ENCODE measurements at places on chromosomes 7 and 10.

DNA sequence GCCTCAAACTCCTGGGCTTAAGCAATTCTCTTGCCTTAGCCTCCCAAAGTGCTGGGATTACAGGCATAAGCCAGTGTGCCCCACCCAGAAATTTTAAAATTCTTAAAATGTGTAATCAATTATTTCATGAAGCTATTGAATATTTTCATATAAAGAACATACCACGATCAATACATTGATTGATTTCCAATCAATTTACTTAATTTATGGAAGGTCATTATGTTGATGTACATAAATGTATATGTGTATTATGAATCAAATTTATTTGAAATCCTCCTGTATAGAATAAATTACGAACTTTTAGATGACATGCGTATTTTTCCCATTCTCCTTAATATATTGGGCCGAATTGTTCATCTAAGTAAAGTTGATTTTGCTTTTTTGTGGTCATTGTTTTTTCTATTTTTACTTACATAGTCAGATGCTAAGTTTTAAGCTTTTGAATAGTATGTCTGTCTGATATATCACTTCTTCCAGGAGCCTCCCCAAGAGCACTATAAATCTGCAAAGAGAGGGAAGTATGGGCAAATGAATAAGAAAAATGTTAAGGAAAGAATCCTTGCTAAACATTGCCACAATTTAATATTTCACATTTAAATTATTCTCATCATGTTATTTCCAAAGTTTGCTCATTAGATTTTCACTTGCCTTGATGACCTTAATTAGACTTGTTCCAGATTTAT is 35.3 kb downstream of the SKIDA1 start:
- no peak for DNase-seq

DNA sequence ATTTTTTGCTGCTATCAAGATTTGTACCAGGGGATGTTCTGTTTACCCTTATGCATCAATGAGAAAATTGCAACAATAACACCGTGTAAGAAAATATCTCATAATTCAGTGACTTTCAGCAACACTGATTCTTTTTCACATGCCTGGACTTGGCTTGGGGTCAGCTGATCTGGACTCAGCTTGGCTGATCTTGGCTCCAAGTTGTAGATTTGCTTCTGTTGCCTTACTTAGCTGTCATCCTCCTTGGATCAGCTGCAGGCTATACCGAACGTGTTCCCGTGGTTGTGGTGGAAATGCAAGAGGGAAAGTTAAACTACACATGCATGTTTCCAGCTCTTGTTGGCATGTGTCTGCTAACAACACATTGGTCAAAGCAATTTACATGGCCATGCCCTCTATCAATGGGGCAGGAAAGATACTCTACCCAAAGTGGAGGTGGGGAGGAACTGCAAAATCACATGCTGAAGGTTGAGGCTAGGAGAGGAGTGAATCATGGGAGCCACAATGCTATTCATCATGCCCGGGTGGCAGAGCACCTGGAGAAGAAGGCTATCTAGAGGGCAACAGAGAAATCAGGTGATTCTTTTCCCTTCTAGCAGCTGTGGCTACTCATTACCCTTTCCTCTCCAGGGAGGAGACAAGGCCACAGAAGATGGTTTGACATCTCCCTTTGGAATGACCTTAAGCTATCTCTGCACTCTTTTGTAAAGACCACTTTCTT is 1276.3 kb upstream of the AUTS2 start:
- DNase-seq, result no peak

DNA sequence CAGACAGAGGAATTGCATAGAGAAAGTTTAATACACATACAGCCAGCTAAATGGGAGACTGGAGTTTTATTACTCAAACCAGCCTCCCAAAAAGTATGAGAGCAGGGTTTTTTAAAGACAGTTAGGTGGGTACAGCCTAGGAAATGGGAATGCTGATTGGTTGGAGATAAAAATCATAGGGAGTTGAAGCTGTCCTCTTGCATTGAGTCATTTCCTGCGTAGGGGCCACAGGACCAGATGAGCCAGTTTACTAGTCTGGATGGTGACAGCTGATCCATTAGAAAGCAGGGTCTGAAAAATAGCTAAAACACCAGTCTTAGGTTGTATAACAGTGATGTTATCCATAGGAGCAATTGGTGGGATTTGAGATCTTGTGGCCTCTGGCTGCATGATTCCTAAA is 76.1 kb upstream of the POM121L12 start:
- no peak for DNase-seq

DNA sequence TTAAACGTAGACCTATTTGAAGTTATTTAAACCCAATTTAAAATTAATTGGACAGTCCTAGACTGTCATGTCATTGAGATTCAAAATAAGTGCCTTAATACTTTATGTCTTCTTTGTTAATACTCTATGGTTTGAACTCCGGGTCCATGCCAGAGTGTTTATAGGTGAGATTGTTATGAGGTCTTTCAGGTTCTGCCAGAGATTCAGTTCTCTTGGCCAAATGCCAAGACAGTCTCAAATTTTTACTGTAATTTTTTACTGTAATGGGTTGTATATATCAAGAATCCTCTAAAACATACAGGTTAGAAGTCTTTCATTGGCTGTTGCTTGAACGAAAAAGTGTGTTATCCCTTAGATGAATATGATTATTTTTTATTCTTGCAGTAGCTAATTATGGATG is 3.9 kb downstream of the ADD3 start:
- DNase-seq, result no peak

DNA sequence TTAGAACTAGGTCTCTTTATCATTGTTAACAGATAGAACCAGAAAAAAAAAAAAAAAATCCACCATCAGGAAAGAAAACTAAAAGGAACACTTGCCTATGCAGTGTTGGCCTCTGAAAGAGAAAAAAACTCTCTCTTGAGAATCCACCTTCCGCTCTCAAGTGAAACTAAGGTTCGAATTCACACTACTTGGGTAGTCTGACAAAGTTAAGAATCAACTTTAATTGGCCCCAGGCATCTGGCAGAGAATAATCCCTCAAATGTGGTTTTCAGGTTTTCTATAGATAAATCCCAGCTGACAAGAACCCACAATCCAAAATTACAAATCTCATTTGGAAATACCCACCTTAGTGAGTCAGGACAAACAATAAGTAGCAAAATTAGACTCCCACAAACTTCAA is 199.7 kb upstream of the LRRN3 start:
- no peak for DNase-seq

GRCh38 chr7:42217548-42217947 is 19.5 kb downstream of the GLI3 start:
- DNase-seq, result no peak

DNA sequence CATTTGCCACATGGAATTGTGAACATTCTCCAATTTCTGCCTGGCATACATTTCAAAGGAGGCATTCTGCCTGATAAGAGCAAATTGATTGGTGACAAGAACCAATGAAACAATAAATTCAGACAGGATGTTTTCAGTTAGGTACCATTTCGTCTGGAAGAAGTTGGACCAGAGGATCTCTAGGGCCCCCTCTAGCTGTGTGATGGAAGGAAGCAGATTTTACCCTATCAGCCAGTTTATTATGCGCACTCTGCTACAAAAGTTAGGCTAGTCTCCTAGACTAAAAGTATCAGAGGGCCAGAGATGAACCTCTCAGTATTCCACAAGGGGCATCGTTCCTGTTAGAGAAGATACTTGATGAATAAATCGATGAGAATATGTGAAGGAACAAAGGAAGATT is 118.0 kb downstream of the BUB3 start:
- DNase-seq, result no peak

GRCh38 chr7:86558680-86559501 is 84.8 kb upstream of the GRM3 start:
- DNase-seq, result no peak

GRCh38 chr10:131816941-131817700 is 83.7 kb upstream of the PPP2R2D start:
- no peak for DNase-seq

- DNase-seq, result no peak
Observed at GRCh38 chr10:15336211-15336610, 34.9 kb downstream of the FAM171A1 start.

GRCh38 chr10:78963074-78964034 is 105.4 kb upstream of the ZMIZ1 start:
- no peak for DNase-seq

DNA sequence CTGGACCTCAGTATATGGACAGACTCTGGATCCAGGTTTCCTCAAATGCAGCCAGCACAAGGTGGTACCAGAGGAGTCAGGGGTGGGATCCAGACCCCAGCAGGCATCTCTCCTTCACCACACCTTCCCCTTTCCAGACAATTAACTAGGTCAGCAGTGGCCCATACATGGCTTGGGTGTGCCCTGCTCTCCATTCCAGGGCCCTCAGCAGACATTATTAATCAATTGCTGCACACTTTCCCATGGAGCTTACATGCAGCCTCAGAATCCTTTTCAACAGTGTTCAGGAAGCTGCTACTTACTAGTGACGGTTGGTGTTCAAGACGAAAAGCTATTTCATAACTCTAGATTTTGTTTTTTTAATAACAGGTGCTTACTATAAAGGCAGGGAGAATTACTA is 6.0 kb downstream of the COL13A1 start:
- DNase-seq, result no peak

DNA sequence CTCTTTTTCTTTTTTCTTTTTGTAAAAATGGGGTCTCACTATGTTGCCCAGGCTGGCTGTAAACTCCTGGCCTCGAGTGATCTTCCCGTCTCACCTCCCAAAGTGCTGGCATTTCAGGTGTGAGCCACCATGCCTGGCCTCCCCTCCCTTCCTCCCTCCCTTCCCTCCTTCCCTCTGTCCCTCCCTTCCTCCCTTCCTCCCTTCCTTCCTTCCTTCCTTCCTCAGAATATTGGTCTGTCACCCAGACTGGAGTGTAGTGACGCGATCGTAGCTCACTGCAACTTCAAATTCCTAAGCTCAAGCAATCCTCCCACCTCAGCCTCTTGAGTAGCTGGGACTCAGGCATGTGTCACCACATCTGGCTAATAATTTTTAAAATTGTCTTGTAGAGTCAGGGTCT is 8.4 kb downstream of the AGAP3 start:
- DNase-seq, result no peak

GRCh38 chr7:93620057-93620456 is 45.5 kb upstream of the CALCR start:
- DNase-seq, result no peak

DNA sequence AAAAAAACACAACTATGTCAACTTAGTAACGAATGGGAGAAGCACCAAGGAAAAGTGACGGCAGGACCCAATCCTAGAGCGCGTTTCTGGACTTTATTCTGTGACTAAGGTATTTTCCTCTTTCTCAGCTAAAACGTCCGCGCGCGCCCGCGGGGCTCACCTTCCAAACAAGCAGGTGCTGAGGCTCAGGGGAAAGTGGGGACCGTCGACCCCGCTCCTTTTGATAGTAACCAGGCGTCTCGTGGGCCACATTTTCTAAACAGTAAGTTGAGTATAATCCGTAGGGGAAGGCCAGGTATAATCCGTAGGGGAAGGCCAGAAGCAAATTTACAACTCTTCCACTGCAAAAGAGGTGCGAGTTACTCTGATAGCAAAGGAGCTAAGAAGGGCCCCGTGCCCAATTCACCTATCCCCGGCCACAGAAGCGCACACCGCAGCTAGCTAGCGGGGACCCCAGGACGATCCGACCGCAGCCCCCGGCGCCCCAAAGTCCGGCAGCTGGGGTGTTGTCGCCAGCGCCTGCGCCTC is 743 bp downstream of the MKI67 start:
- no peak for DNase-seq

DNA sequence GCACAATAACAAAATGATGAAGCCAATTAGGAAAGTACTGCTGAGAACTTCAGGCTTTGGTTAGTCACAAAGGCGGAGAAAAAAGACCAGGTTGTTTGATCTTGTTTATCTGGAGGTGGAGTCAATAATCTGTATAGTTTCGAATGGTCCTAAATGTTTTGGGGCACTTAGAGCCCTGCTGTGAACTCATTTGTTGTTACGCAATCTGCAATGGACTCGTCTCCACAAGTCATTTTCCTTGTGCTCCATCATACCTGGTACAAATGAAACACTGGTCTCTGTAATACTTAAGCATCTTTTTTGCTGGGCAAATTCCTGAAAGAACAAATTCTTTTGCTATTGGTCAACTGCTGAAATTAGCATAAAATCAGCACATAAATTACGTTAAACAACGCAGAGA is 430.5 kb downstream of the GATA3 start:
- DNase-seq, result no peak

DNA sequence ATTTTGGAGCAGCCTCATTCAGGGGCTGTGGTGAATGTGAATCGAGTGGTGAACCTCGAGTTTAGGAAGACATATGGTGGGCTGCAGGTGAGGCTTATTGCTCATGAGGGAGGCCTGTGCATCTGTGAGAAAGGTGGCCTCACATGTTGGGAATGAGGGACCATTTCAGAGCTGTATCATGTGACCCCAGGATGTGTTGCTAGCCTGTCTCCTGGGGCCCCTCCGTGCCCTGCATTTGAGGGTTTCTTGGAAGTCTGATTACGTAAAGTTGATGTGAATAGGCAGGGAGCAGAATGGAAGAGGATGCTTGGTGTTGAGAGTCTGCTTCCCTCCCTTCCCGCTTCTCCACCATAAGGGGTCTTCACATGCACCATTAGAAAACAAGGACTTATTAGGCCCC is 569.1 kb downstream of the LRMDA start:
- DNase-seq, result no peak

DNA sequence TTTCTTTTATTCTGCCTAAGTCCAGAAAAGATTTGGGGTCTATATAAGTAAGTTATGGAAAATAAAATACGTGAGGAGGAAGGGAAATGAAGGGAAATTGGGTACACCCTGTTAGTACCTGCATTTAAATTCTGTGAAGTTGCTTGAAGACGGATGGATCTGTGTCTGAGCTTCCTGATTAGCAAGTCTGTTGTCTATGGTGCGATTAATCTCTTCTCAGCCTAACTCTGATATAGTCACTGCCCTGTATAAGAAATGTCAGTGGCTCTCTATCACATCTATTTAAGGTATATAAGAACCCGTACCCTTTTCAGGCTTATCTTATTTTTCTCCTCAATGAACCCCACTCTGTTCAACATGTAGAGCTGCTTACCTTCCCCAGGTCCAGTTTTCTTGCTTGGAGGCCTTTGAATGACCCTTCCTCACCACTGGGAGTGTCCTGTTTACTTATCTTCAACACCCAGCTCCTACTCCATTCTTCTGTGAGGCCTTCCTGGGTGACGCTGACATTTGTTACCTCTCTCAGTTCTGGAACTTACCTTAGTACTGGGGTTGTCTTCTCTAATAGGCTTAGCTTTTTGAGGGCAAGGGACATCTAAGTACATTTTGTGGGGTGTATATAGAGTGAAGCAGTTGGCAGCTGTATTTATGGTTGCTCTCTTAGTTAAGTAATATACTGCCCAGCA is 149.6 kb upstream of the PRPS1L1 start:
- DNase-seq, result no peak

DNA sequence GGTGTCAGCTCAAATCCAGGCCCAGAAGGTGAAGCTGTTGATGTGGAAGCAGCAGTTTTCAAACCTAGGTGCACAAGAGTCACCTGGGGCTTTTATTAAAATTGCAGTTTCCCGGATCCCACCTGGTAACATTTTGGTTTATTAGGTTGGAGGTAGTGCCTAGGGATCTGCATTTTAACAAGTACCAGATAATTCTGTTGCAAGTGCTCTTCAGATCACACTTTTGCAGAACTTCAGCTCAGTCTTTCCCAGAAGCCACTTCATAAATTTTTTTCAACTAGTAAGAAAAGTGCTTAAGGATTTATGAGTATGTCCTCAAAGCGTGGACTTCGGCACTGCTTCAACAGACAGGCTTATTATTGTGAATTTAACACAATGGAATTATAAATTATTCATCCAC is 213.8 kb downstream of the ADRA2A start:
- no peak for DNase-seq
